ENCODE measurements at places on chromosomes 7 and 10.

GRCh38 chr10:47012214-47012613 lies 101.0 kb downstream of the PTPN20 start:
- DNase-seq, result no peak

DNA sequence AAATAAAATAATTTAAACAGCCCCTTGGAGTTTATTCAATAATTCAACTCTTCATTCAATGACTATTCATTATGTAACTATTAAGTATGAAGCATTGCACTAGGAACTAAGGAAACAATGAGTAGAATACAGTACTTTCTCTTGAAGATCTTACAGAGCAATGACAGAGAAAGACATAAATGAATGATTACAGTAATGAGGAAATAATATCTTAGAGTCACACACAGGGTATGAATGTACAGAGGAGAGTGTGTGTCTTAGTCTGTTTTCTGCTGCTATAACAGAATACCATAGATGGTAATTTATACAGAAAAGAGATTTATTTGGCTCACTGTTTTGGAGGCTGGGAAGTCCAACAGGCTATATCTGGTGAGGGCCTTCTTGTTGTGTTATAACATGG lies 120.5 kb upstream of the NRBF2 start:
- DNase-seq, result no peak

GRCh38 chr10:13105184-13105583 lies 5.2 kb downstream of the OPTN start:
- DNase-seq, result no peak

- DNase-seq, result no peak
Observed at GRCh38 chr10:61325223-61325960, 127.8 kb downstream of the TMEM26 start.

DNA sequence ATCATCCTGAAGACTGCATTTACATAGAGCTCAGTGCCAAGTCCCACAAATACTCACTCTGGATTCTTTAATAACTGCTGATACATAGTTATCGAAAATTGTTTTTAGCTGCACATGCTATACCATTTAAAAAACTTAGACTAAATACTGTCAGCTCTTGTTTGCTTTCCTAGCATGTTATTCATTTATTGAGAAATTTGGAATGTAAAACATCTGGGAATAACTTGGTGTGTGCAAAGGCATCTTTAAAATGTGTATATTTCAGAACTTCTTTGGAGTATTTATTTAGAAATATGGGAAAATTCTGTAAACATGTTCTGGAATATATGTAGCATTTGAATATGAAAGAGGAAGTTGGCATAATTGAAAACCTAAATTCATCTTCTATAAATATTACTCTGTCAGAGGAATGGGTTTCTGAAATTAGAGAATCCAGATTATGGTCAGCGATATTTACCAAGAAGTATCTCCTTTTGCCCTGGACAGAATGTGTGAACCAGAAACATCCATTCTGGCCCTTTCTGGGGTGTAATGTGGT lies 119.7 kb downstream of the ARID5B start:
- DNase-seq, result no peak

DNA sequence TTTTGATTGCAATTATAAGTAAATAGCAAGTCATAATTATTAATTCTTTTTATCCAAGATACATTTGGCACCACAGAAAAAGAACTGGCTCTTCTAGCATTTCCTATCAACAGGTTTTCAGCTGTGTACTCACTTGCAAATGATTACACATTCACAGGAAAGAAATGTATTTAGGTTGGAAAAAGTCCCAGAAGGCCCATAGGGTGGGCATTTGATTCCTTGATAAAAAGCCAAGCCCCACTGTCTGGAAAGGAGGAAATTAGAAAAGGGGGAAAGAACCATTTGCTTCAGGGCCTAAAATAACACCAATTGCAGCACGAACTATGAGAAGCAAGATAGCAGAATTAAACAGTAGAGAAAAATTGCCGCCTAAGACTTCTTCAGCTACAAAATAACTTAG lies 80.8 kb upstream of the COL1A2 start:
- DNase-seq, result no peak

- DNase-seq, result no peak
Observed at GRCh38 chr10:129421399-129422010, 45.5 kb upstream of the MGMT start.

- no peak for DNase-seq
Observed at GRCh38 chr7:633381-634018, 93.0 kb upstream of the DNAAF5 start.

GRCh38 chr7:120729245-120729644 lies 128.7 kb downstream of the TSPAN12 start:
- DNase-seq, result no peak

- DNase-seq, result no peak
Observed at GRCh38 chr10:68560943-68561864, 1.1 kb downstream of the TET1 start.

GRCh38 chr10:29127731-29128130 lies 161.1 kb upstream of the LYZL1 start:
- DNase-seq, result no peak

DNA sequence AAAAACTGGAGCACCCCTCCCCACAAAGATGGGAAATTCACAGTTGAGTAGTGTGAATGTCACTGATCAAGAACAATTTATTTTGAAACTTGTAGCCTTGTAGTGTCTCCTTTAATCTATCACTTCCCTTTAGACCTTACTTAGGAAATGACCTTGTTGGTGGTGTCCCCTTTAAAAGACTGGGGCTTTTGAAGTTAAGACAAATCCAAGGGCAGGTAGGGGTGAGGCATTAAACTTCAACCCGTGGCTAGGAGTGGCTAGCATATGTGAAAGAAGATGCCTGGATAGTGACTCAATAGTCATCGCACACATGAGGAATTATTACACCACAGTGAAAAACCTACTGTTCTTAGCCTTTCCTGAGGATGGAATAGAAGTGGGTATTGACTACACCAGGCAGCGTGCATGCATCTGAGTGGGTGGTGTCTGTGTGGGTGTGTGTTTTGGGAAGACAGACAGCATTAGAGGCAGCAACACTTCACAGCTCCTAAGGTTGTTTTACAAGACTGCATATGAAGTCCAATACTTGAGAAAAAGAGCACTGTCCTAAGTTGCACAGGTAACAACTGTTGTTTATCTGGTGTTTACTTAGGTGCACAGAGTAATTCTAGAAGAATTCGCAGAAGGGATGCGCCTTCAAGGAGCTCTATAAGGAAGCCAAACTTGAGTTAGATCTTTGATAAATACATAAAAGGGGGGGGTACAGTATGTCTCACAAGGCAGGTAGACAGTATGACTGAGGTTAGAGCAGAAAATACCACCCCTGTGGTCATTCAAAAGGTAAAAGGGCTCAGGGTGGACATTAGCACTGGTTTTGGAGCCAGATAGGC lies 32.9 kb downstream of the ABLIM1 start:
- no peak for DNase-seq

GRCh38 chr7:40468891-40469864 lies 334.4 kb downstream of the SUGCT start:
- DNase-seq, result no peak

- DNase-seq, result no peak
Observed at GRCh38 chr7:157745721-157746709, 409.2 kb downstream of the DNAJB6 start.

- DNase-seq, result no peak
Observed at GRCh38 chr10:74164716-74165529, 13.9 kb downstream of the ADK start.

GRCh38 chr10:86721232-86721631 lies 35.2 kb upstream of the BMPR1A start:
- DNase-seq, result no peak

DNA sequence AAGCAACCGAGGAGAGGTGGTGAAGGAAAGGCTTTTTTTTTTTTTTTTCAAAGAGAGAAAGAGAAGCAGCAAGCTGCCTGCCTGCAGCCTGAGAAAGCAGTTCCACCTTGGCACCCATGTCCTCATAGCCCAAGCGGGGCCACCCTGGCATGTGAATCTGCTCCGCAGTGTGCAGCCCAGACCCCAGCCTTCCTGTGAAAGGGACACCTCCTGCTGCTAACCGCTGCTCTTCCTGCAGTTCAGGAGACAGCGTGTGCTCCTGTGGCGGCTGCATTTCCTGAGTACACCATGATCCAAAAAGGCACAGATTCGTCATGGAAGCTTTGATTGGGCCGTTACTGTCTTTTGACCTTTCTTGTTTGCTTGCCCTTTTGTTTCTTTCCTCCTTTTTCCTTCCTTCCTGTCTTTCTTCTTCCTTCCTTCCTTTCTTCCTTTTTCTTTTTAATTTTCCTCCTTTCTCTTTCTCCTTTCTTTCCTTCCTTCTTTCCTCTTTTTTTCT lies 38.1 kb downstream of the IKZF1 start:
- no peak for DNase-seq

DNA sequence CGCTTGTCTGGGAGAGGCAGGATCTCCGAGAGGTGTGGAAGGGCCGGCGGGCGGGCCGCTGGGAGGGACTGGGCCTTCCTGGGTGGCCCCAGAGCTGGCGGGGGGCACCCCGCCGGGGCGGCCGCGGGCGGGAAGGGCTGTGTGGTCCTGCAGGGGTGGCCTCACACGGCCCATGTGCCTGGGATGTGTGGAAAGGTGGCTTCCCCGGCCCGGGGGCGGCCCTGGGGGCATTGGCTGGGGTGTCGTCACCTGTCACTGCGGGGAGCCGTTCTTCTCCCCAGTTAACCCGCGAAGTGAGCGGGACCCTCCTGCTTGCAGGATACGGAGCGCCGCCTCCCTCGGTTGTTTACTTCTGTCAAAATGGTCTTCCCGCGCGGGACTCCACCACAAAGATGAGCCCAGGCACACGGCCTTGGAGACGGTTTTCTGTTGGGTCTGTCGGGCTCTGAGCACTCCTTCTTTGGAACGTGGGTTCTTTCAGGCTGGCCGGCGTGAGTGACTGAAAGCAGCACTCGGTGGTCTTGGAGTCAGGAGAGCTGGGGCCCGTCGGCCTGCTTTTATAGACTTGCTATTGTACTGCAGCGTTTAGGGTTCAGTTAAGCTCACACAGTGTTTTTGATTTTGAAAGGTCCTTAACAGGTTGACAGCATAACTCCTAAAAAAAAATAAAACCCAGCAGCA lies 700 bp downstream of the SMC3 start:
- DNase-seq, result no peak

GRCh38 chr7:105988276-105988675 lies 25.2 kb downstream of the CDHR3 start:
- DNase-seq, result no peak

DNA sequence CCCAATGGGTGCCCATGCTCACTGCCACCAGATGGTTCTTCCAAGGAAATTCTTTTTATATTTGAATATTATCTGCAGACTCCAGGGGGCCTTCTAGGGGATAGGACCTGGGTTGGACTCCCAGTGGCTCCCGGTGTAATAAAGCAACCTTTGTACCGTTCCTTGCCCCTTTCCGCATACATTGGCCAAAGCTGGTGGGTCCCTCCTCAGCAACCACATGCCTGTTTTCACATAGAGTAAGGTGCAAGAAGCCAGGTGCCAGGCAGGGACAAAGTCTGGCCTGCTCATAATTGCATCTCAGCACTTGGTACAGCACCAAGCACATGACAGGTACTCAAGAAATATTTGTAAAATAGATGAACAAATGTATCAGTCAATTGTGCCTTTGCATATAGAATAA lies 46.4 kb upstream of the PPP1R3C start:
- no peak for DNase-seq

DNA sequence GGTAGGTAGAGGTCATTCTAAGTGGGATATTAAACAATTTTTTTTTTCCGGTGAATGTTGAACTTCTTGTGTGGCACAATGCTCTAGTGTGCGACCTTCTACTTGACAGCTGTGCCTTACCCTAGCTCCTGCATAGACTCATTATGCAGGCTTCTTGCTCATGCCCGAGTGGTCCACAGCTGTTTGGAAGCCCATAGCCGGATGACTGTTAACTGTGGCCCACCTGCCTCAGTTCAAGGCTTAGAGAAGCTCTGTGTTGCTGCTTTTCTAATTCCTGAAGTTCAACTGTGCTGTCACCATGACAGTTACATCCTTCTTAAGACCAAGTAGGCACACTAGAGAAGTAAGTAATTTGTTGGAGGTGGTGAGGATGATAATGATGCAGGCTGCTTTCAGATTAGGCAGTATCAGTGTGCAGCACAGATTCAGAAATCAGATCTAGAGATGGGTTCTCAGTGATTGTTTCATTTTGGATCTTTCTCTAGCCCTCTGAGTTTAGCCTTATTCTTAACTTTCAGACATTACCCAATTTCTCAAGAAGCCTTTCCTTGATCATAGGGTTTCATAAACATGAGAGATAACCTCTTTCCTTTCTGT lies 278.4 kb downstream of the PHF14 start:
- no peak for DNase-seq

- no peak for DNase-seq
Observed at GRCh38 chr7:70299472-70299807, 701.2 kb downstream of the AUTS2 start.

DNA sequence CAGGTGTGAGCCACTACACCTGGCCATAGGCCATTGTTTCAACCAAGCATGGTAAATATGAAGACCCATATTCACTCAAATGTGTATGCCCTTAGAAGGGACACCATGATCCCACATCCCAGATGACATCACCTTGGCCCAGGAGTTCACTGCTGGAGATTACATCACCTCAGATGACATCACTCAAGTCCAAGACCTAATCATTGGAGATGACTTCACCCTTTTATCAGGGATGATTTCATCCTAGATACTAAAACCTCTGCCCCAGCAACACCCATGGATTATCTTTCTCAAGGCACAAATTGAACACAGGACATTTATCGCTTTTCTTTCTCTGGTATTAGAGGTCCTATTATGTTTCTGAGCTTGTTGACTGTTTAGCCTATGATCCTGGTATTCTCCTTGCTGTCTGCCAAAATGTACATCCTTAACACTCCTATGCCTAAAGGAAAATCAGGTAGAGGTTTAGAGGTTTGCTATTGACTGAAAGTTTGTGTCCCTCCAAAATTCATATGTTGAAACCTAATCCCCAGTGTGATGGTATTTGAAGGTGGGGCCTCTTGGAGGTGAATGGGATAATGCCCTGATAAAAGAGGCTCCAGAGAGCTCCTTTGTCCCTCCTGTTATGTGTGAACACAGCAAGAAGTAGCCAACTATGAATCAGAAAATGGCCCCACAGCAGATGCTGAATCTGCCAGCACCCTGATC lies 9.8 kb upstream of the CYP2C18 start:
- DNase-seq, result no peak

DNA sequence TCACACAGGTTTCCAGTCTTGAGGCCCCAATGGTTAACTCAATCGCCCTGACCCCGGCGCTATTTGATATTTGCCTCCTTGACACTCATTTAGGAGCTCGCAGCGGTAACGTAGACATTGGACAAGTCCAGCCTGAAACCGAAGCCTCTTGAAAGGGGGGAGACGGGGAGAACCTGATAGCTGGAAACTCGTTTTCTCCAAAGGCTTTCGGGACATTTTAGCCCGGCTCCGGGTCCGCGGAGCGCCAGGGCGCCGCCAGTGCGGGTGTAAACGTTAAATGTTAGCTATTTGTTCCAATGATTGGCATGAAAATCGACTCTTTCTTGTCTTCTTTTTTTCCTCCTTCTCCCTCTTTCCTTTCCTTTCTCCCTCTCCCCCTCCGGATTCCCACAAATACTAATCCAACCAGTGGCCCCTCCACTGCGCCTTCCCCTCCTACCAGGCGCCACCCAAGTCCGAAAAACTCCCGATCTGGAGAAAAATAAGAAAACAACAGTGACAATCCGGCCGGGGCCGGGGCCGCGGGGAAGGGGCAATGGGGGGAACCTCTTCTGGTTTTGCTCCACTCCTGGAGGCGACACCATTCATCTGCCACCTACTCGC lies 17.2 kb upstream of the GATA3 start:
- DNase-seq, result no peak

Data from stimulated activated CD4-positive, alpha-beta T cell treated with anti-CD3 and anti-CD28 coated beads, Interleukin-1b, Interleukin-23, amount 100 ng/mL, for 1 hour (primary cell).